ENCODE measurements at places on chromosomes 3 and 15.

- no peak for DNase-seq
- no peak overlapping the region for H3K27ac ChIP-seq
- H3K27me3 ChIP-seq, result no peaks in the 10 kb centered on the region
- H3K4me3 ChIP-seq, result no peak overlapping the region
- no peaks in the 10 kb centered on the region for H3K36me3 ChIP-seq
- H3K4me1 ChIP-seq, result no peaks in the 10 kb centered on the region
Measured at GRCh38 chr15:61749169-61749568, 311.1 kb downstream of the VPS13C start.

DNA sequence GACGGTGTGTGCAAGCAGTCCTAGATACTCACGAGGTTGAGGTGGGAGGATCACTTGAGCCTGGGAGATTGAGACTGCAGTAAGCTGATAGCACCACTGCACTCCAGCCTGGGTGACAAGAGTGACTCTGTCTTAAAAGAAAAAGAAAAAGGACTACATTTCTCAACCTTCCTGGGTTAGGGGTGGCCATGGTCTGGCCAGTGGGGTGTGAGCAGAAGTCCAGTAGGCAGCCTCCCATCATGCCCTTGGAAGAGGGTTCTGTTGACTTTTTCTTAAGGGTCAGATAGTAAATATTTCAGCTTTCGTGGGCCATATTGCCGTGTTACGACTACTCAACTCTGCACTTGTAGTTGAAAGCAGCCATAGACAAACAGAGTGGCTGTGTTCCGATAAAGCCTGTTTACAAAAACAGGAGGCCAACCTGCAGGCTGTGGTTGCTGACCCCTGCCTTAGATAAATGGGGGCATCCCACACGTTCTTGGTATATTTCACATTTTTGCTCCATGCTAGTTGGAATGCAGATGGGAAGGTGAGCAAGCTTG lies 31.0 kb upstream of the PDE8A start:
- no peak overlapping the region for H3K4me3 ChIP-seq
- H3K27me3 ChIP-seq, result no peaks in the 10 kb centered on the region
- no peak for DNase-seq
- H3K4me1 ChIP-seq, result peaks cover 5% of the 10 kb centered on the region
- H3K36me3 ChIP-seq, result no peaks in the 10 kb centered on the region
- no peak overlapping the region for H3K27ac ChIP-seq

- H3K27me3 ChIP-seq, result no peaks in the 10 kb centered on the region
- no peak overlapping the region for H3K4me3 ChIP-seq
- H3K27ac ChIP-seq, result no peak overlapping the region
- no peaks in the 10 kb centered on the region for H3K36me3 ChIP-seq
- no peak for DNase-seq
Measured at GRCh38 chr15:41276831-41277230, 45.8 kb downstream of the CHP1 start.

GRCh38 chr3:126396536-126396935 lies 1.8 kb downstream of the CFAP100 start:
- H3K4me3 ChIP-seq, result no peak overlapping the region
- H3K4me1 ChIP-seq, result peaks cover 3% of the 10 kb centered on the region
- H3K27ac ChIP-seq, result no peak overlapping the region
- H3K36me3 ChIP-seq, result no peaks in the 10 kb centered on the region
